Activated CD4-positive, alpha-beta T cell treated with anti-CD3 and anti-CD28 coated beads, Interleukin-2, amount 10 ng/mL, durations not matched to agents 7 days and 5 days (primary cell): ENCODE measurements at places on chromosomes 7 and 10. TPM values are rescaled to one million over a fixed set of nuclear protein-coding genes. Genes with fewer than 3 reads are reported as not detected.

Gene TMEM225B
- 1.2 TPM for total RNA-seq

Gene ANK3
- 43.5 TPM for total RNA-seq

Gene GRID2IP
- 0.07 TPM for total RNA-seq

Gene CFAP70
- 0.57 TPM for total RNA-seq

Gene NKX2-3
- not detected for total RNA-seq

Gene SH2B2
- 0.12 TPM for total RNA-seq

Gene EIF5AL1
- 0.06 TPM for total RNA-seq

Gene SPDYE1
- total RNA-seq: not detected

- peaks cover 24% of the 10 kb centered on the region for H3K4me1 ChIP-seq
- H3K27ac ChIP-seq: no peak overlapping the region
These were observed 48.1 kb downstream of the PDLIM1 start for GRCh38 chr10:95242581-95243317.

GRCh38 chr10:71081912-71082311, 130.5 kb upstream of the UNC5B start:
- H3K4me1 ChIP-seq: no peaks in the 10 kb centered on the region
- DNase-seq: no peak
- no peaks in the 10 kb centered on the region for H3K36me3 ChIP-seq
- no peaks in the 10 kb centered on the region for H3K27me3 ChIP-seq

- H3K4me3 ChIP-seq: peak overlapping the region; percentile 20
- peaks cover 5% of the 10 kb centered on the region for H3K4me1 ChIP-seq
- H3K27ac ChIP-seq: no peak overlapping the region
- DNase-seq: no peak
- H3K36me3 ChIP-seq: no peaks in the 10 kb centered on the region
These were observed 835 bp upstream of the DGKI start for GRCh38 chr7:137847568-137848050.

GRCh38 chr7:20164425-20165145, 52.6 kb downstream of the MACC1 start:
- no peak for DNase-seq
- H3K4me3 ChIP-seq: no peak overlapping the region
- H3K36me3 ChIP-seq: no peaks in the 10 kb centered on the region
- H3K4me1 ChIP-seq: no peaks in the 10 kb centered on the region
- no peaks in the 10 kb centered on the region for H3K27me3 ChIP-seq

- DNase-seq: no peak
- H3K4me3 ChIP-seq: no peak overlapping the region
- H3K27ac ChIP-seq: no peak overlapping the region
- no peaks in the 10 kb centered on the region for H3K36me3 ChIP-seq
These were observed 433.7 kb upstream of the MGMT start for GRCh38 chr10:129033340-129033739.

DNA sequence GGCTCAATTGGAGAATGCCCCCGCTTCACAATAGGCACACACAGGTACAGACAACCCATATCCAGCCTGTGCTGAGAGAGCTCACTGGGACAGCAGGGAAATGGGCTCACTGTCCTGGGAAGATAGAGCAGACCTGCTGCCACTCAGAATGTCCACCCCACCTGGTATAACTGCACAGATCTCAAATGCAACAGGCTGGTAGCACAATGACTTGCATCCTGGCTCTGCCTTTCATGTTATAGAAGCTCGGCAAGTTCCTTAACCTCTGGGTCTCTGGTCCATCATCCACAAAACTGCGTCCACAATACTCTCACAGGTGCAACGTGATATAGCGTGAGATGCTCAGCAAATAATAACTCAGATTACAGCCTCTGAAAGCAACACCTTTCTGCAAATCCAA, 295.4 kb downstream of the GRID1 start:
- peaks cover 2% of the 10 kb centered on the region for H3K27me3 ChIP-seq
- H3K4me3 ChIP-seq: no peak overlapping the region
- no peak for DNase-seq

- H3K4me3 ChIP-seq: no peak overlapping the region
- peaks cover 9% of the 10 kb centered on the region for H3K4me1 ChIP-seq
- DNase-seq: no peak
- no peaks in the 10 kb centered on the region for H3K27me3 ChIP-seq
- H3K36me3 ChIP-seq: peaks cover 26% of the 10 kb centered on the region
These were observed 86.4 kb upstream of the SAMD8 start for GRCh38 chr10:75024971-75025523.

DNA sequence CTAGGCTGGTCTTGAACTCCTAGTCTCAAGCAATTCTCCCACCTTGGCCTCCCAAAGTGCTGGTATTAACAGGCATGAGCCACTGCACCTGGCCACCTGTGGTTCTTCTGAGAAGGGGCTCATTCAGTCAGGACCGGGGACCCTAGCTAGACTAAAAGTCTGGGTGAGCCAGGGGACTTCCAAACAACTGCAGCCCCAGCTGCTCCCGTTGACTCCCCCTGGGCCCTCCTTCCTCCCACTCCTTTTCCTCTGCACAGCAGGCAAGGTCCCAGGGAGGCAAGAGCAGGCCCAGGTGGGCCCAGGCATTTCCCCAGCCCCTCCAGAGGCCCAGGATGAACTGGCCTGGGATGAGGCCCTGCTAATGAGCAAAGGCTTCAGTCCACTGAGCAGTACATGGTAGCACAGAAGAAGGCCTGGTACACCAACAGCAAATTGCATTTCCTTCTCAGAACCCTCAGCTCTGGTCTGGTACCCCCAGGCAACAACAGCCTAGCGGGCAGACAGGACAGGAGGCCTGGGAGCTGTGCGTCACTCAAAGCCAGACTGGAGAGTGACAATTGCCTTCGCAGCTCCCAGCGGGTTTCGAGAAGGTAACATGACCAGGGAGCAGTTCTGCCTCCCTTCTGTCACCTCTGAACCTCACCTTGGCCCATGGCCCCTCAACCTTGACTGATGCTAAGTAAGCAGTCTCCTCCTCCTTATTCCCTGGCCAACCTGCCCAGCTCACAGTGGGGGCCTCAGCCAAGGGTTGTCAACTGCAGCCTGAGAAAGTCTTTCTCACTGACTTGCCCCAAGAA, 30.7 kb upstream of the HSPA12A start:
- no peak overlapping the region for H3K27ac ChIP-seq
- DNase-seq: no peak
- peaks cover 2% of the 10 kb centered on the region for H3K27me3 ChIP-seq
- no peaks in the 10 kb centered on the region for H3K36me3 ChIP-seq

GRCh38 chr7:49771427-49772176, 1.8 kb upstream of the VWC2 start:
- peaks cover 51% of the 10 kb centered on the region for H3K27me3 ChIP-seq
- no peak overlapping the region for H3K4me3 ChIP-seq

GRCh38 chr10:26730552-26730951, 33.1 kb downstream of the PDSS1 start:
- no peaks in the 10 kb centered on the region for H3K27me3 ChIP-seq
- no peak overlapping the region for H3K4me3 ChIP-seq
- peaks cover 6% of the 10 kb centered on the region for H3K4me1 ChIP-seq

- H3K36me3 ChIP-seq: no peaks in the 10 kb centered on the region
- no peak overlapping the region for H3K4me3 ChIP-seq
- H3K27me3 ChIP-seq: no peaks in the 10 kb centered on the region
- H3K27ac ChIP-seq: no peak overlapping the region
These were observed 17.9 kb downstream of the SH3PXD2A start for GRCh38 chr10:103837370-103838069.

GRCh38 chr7:44322631-44323363, 2.6 kb downstream of the CAMK2B start:
- H3K27ac ChIP-seq: no peak overlapping the region
- H3K4me3 ChIP-seq: no peak overlapping the region
- peaks cover 40% of the 10 kb centered on the region for H3K27me3 ChIP-seq
- no peaks in the 10 kb centered on the region for H3K36me3 ChIP-seq
- DNase-seq: no peak
- peaks cover 7% of the 10 kb centered on the region for H3K4me1 ChIP-seq

DNA sequence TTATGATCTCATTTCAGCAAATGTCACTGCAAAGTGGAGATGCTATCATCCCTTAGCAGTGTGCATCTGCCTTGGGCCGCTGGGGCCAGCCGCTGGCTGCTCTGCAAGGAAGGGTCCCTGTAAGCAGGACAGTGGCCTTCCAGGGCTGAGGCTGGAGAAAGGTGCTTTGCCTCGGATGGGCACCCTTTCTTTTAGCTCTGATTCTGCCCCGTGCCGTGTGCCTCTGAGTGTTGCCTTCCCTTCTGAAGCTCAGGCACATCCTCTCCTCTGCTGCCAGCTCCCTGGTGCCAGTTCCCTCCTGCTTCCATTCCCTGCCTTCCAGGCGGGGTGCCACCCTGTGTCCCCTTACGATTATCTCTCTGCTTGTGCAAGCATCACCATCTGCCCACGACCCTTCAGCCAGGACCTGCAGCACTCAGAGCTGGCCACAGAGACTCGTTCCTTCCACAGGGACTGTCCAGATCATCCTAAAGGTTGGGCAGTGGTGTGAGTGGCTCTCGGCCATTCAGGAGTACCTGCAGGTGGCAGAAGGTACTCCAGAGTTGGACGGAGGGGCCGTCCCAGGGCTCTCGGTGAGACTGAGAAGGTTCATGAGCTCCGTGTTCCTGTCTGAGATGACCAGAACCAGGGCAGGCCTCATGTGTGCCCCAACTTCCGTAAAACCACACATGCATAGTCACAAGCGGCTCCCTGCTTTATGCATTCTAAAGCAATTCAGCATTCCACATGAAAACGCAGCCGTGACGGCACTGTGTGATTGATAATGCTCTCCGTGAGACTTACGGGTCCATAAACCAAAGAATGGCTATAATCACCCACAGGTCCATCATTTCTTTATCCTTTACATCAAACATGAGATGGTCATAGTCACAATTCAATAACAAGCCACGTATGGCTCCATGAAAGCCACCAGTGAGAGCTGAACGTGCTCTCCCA, 371.4 kb downstream of the DNAJB6 start:
- H3K4me3 ChIP-seq: no peak overlapping the region
- no peak overlapping the region for H3K27ac ChIP-seq
- H3K36me3 ChIP-seq: no peaks in the 10 kb centered on the region
- H3K4me1 ChIP-seq: no peaks in the 10 kb centered on the region

DNA sequence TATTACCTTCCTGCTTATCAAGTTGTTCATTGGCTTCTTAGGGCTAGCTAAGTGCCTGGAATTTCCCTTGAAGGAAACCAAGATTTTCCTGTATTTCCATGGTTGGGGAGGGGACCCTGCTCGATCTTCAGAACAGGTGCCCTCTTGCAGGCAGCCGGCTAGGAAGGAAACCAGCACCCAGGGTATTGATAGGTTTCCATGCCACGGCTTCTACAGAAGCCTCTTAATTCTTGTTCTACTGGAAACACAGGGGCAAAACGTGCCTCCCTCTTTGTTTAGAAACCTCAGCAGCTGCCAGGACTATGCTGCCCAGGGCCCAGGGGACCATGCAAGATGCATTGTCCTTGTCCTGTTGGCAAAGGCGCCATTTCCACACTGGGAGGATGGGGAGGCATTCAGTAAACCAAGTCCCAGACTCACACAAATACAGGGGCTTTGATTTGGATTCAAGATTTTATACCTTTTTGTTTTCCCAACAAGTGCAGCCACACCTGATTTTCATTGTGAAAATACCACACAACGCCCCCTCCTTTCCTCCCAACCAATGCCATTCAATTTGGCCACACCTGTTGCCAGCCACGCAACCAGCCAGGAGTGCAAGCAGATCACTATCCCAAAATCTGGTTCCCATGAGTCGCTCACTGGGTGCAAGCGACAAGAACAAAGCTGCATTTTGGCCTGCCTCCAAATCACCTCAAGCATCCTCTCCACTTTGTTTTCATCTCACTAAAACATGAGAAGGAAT, 29.6 kb downstream of the C10orf71 start:
- no peaks in the 10 kb centered on the region for H3K27me3 ChIP-seq
- H3K27ac ChIP-seq: no peak overlapping the region
- no peaks in the 10 kb centered on the region for H3K4me1 ChIP-seq
- H3K4me3 ChIP-seq: no peak overlapping the region

- no peaks in the 10 kb centered on the region for H3K36me3 ChIP-seq
- H3K27ac ChIP-seq: no peak overlapping the region
- no peaks in the 10 kb centered on the region for H3K27me3 ChIP-seq
- no peak for DNase-seq
- H3K4me1 ChIP-seq: no peaks in the 10 kb centered on the region
These were observed 159.8 kb downstream of the MAGI2 start for GRCh38 chr7:79293655-79294142.

GRCh38 chr7:107977048-107977447, 25.9 kb downstream of the LAMB1 start:
- H3K36me3 ChIP-seq: no peaks in the 10 kb centered on the region
- no peak overlapping the region for H3K4me3 ChIP-seq
- DNase-seq: no peak
- no peaks in the 10 kb centered on the region for H3K4me1 ChIP-seq
- no peak overlapping the region for H3K27ac ChIP-seq
- H3K27me3 ChIP-seq: no peaks in the 10 kb centered on the region
